ENCODE measurements at places on chromosomes 12 and 14.

DNA sequence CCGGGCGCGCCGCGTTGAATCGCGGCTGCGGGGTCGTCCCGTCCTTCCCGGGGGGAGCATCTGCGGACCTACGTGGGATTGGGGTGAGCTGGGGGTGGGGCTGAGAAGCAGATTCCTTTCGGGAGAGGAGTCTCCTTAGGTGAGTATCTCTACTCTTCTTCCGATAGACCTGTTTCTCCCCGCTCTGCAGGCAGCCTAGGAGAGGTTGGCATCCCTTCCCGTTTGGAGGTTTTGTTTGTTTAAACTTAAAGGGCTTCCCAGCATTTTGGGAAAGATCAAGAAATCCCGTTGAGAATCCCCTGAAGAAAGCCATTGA lies 411 bp downstream of the TTLL5 start:
- no peak for DNase-seq

DNA sequence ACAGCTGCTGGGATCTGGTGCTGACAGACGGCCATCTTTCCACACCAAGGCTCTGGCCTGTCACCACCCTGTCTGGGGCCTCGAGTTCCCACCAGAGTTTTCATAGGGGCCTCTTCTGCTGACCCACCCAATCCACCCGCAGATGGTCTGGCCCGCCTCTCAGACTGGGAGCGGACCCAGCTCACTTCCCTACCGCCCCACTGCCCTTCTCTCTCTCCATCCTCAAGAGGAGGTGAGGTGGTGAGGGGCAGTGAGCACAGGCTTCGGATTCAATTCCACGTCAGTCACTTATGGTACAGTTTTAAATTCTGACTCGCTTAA lies 12.3 kb upstream of the RPS6KL1 start:
- no peak for DNase-seq

- DNase-seq: no peak
These were observed 35.7 kb upstream of the ATP2A2 start for GRCh38 chr12:110245369-110245772.

DNA sequence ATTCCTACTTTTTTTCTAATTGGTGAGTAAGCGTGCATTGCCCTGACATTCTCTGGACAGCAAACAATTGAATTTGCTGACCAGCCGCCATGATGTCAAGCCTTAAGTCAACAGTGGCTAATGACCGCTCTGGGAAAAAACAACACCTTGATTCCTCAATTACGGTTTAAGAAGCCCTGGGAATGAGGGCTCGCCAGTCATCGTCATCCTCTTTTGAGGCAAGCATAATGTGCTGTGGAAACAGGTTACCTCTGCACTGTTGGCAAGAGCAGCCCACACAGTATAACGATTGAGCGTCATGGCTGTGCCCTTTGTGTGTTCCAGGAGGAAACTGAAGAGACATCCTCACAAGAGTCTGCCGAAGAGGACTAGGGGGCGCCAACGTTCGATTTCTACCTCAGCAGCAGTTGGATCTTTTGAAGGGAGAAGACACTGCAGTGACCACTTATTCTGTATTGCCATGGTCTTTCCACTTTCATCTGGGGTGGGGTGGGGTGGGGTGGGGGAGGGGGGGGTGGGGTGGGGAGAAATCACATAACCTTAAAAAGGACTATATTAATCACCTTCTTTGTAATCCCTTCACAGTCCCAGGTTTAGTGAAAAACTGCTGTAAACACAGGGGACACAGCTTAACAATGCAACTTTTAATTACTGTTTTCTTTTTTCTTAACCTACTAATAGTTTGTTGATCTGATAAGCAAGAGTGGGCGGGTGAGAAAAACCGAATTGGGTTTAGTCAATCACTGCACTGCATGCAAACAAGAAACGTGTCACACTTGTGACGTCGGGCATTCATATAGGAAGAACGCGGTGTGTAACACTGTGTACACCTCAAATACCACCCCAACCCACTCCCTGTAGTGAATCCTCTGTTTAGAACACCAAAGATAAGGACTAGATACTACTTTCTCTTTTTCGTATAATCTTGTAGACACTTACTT lies 138.9 kb downstream of the HMGA2 start:
- DNase-seq: no peak

- no peak for DNase-seq
These were observed 1.6 kb downstream of the GDF11 start for GRCh38 chr12:55744340-55745030.

GRCh38 chr12:40907115-40907527 lies 214.9 kb downstream of the CNTN1 start:
- peak; percentile 48 for DNase-seq

GRCh38 chr14:73492043-73492552 lies 1.4 kb downstream of the RIOX1 start:
- DNase-seq: no peak

- DNase-seq: no peak
These were observed 63.7 kb upstream of the PLEKHA5 start for GRCh38 chr12:19065871-19066270.

- peak; percentile 82 for DNase-seq
These were observed 4.5 kb downstream of the DHRS2 start for GRCh38 chr14:23640524-23641141.

All from fibroblast of skin of right biceps (primary cell).